ENCODE measurements at places on chromosomes 12 and 14. TPM values are rescaled to one million over a fixed set of nuclear protein-coding genes. Genes with fewer than 3 reads are reported as not detected.
A peak's percentile ranks its signal among the peaks of the same experiment; 100 is the strongest.

The KCNMB4 gene
- 1.6 TPM for total RNA-seq

The KRT8 gene
- total RNA-seq: 455 TPM

The ATL1 gene
- total RNA-seq: 5.4 TPM

The KRT74 gene
- total RNA-seq: not detected

The KRT78 gene
- total RNA-seq: not detected

The SLCO1A2 gene
- not detected for total RNA-seq

The TAS2R10 gene
- total RNA-seq: not detected

DNA sequence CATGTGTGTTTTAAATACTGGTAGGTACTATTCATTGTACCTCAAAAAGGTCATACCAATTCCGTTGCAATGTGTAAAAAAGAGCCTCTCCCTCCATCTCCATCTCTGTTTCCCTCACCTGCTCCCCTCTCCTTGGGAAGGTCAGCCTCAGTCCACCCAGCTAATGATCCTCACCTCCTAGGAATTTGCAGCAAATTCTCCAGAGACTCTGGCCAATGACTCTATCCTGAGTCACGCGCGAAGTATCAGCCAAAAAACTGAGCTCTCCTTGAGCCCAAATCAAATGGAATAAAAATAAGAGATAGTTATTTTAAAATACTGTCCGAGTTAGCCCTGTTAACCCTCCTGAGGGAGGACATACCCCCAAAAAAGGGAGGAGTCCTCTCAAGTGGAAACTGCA is 148.4 kb downstream of the DPF3 start:
- DNase-seq: no peak

GRCh38 chr12:6764011-6764828 is 1.9 kb upstream of the PTMS start:
- peak; percentile 97 for DNase-seq

DNA sequence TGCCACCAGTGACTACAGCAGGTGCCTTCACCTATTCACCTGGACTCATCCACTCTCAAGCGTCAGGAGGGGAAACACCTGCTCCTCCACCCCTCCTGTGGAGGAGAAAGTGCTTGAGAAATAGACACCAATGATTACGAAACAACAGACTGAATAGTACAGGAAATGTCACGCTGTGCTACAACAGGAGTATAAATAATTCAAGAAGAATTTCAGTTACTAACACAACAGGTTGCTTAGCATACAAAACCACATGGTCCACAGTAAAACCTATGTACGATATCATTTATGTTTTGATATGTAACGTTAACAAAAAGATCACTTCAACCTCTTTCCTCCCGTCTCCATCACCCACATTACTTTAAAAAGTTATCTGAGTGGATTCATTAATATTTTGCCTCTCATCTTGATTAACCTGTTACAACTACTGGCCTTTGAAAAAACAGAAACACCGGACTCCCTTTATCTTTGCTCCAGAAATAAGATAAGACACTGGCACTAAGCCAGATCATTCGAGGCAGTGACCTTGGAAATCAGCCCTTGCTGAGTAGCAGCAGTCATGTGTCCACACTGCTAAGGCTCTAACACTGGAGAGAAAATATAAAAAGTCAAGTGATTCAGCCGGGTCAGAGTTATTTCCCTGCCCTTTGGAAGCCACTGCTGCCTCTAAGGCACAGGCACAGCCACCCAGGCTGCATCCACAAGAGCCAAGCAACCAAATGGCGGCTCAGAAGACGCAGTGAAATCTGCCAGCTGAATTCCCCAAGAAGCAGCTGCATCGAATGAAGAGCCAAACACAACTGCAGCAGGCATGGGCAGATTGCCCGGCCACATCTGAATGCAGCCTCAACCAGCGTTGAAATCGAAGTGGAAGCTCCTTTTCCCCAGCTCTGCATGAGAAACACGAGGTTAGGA is 40.9 kb downstream of the NT5DC3 start:
- peak; percentile 80 for DNase-seq

GRCh38 chr12:117155278-117156060 is 34.8 kb downstream of the FBXO21 start:
- DNase-seq: peak; percentile 87

DNA sequence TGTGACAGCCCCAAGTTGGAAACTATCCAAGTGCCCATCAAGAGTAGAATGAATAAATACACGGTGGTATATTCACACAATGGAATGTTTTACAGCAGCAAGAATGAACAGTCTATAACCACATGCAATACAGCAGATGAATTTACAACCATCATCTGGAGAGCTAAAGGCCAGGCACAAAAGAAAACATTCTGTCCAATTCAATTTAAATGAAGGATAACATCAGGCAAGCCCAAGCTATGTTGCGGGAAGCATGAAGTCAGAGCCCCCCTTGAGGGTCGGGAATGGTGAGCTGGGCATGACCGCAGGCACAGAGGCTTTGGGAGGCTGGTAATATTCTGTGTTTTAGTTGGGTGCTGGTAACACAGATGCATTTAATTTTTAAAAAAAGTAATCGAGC is 76.0 kb downstream of the SYNE3 start:
- DNase-seq: no peak

DNA sequence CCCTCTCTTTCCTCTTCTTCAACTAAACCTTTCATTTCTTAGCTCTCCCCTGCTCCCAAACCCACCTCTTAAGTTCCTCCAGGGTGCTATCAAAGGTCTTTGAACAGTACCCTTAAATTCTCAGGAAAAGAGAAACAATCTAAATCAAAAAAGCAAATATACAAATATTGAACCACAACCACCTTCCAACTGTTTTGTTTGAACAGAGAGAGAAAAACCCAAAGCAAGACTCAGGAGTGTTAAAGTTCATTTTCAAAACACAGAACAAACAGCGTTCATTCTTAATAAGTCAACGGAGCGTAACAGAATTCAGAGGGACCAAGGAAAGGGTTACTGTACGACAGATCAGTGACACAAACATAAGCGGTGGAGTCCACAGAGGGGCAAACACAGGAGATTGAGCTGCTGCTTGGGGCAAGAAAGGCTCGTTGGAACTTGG is 73.3 kb downstream of the NDUFA12 start:
- no peak for DNase-seq

- DNase-seq: no peak
Observed at GRCh38 chr12:10214136-10214894, 1.6 kb downstream of the GABARAPL1 start.

GRCh38 chr12:42180990-42181596 is 36.4 kb upstream of the GXYLT1 start:
- no peak for DNase-seq

DNA sequence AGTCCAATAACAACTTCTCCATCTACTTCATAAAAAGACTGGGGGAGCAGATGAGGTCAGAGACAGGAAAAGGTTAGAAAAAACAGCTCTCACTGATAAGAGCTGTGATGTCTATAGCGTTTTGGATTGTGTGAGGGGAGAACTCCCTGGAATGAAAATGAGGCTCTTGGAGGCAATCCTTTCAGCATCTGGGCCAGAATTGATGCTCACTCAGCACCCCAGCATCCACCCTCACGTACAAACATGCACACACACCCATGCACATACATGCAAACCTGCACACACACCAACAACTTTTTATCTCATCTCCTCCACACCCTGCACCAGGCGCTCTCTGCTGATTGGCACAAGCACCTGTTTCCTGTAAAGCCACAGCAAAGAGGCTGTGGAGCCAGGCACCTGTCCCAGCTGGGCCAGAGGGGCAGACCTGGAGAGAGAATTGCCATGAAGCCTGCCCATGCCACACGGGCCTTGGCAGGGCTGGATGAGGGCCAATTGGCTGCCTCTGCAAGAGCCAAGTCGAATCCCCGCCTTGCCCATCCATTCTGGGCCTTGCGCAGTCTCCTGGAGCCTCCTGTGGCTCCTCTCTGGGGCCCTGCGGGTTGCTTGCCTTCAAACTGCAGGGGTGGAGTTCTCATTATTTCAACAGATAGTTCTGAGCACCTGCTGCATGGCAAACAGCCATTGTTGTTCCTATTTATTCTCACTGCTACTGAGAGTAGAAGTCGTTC is 53.1 kb downstream of the SYNE3 start:
- no peak for DNase-seq

- DNase-seq: no peak
Observed at GRCh38 chr12:95177201-95177768, 40.0 kb downstream of the FGD6 start.

GRCh38 chr12:88580051-88580871 is at the start of gene KITLG:
Gene KITLG (minus strand): TSS chr12:88580471. CDS start chr12:88580278, 193 bp downstream.
- DNase-seq: peak; percentile 87

GRCh38 chr12:34294137-34294536 is 271.8 kb downstream of the ALG10 start:
- no peak for DNase-seq

Data from body of pancreas (tissue), 4 donors.